Kidney (tissue), 22 donors: ENCODE measurements at places on chromosomes 2 and 18. TPM values are rescaled to one million over a fixed set of nuclear protein-coding genes. Genes with fewer than 3 reads are reported as not detected.

DNA sequence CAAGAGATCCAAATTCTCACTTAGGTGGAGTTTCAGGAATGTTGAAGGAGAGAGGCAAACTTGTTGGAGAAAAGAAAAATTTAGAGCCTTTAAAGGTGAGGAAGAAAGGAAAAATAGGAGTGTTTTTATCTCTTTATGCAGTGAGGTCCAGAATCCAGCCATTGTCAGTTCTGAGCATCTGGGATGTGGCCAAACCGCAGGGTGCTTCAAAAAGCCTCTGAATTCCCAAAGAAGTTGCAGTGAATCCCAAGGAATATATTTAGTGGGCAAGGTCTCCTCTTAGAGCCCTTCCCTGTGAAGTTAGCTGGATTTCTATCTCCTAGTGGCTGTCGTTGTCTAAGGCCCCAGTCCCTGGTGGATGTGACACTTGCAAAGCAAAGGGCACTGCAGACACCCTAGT is 51.2 kb downstream of the MTCL1 start:
- no peaks in the 10 kb centered on the region for H3K36me3 ChIP-seq
- DNase-seq = no peak
- no peak overlapping the region for H3K27ac ChIP-seq
- no peaks in the 10 kb centered on the region for H3K4me1 ChIP-seq
- no peak overlapping the region for H3K4me3 ChIP-seq

DNA sequence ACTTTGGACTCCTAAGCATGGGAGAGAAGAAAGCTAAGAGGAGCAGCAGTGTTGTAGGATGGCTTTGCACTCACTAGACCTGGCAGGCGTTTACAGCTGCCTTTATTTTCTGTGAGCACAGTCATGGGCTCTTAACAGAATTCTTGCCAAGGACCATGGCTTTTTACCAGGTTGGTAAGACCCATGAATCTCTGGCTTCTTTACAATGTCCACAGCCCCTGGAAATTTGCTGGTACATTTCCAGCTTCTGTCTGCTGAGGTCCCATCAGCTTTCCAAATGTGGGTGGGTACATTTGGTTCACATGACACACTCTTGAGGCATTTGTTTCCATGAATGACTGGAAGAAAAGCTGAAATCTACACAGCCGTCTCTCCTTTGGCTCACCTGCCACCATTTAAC is 162.7 kb downstream of the PPP1R1C start:
- no peak overlapping the region for H3K4me3 ChIP-seq
- no peaks in the 10 kb centered on the region for H3K27me3 ChIP-seq
- H3K4me1 ChIP-seq = no peaks in the 10 kb centered on the region
- no peak overlapping the region for H3K27ac ChIP-seq

DNA sequence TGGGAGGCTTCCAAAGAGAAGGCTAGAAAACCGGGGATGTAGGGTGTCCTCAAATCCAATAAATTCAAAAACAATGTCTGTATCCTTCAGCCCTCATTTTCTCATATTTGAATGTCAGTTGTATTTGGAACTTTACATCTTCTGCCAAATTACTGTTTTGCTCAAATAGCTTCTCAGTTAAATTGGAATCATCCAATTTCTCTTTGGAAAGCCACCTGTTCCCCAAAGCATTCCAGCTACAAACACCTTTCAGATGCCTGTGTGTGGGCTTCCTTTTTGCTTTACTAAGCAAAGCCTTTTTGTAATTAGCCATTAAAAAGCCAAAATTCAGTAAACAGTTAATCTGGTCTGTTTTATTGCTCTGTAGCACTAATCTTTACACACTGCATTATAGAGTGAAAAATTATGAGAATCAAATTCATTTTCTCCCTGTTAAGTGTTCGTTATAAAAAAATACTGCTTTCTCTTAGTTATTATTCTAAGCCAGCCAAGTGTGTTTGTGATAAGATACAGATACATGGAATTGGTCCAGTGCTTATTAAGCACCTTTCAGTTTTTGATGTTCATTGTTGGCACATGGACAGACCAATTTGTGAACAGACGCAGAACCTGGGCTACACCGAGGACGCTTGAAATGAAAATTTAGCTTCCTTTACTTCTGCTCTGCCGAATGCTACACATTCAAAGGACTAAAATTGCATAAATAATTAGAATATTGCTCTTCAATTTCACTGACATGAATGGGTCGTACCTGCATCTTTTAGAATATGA is 151.6 kb downstream of the RTN4 start:
- H3K4me3 ChIP-seq = no peak overlapping the region
- peaks cover 3% of the 10 kb centered on the region for H3K4me1 ChIP-seq
- H3K27me3 ChIP-seq = no peaks in the 10 kb centered on the region
- no peak for DNase-seq

- H3K4me1 ChIP-seq = no peaks in the 10 kb centered on the region
- H3K4me3 ChIP-seq = no peak overlapping the region
- H3K27ac ChIP-seq = no peak overlapping the region
- H3K36me3 ChIP-seq = no peaks in the 10 kb centered on the region
- DNase-seq = no peak
- no peaks in the 10 kb centered on the region for H3K27me3 ChIP-seq
These were observed 244.1 kb upstream of the TNP1 start for GRCh38 chr2:217103752-217104545.

DNA sequence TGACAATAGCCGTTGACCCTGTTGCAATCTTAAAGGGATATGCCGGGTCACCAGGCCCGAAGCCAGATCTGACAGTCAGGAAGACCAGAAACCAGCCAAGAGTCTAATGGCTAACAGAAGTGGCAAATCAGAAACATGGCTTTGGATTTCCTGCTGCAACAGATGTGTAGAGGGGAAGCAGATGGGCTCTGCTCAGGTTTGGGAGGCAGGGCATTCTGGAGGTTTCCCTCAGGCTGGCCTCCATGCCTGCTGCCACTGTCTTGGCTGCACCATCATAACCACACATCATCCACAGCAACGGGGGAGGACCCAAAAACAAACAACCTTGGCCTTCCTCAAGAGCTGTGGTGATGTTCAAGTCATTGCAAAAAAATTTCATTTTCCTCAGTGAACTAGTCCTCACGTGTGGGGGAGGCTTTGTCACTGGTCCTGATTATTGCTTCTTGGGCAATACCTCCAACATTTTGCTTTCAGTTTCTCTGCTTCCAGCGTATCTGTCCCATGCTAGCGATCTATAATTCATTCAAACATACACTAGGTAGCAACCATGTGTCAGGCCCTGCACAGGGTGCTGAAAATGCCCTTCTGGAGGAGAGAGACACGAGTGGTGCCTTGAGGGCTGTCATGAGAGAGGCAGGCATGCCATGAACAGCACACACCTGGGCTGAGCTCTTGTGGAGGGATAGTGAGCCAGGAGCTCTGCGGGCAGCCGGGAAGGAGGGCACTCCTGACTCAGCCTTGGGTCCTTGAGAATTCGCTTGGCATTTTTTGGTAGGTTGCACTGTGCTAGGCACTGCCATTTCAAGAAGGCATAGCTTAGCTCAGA is 48.2 kb upstream of the LGALSL start:
- no peaks in the 10 kb centered on the region for H3K27me3 ChIP-seq
- H3K4me1 ChIP-seq = no peaks in the 10 kb centered on the region
- no peak overlapping the region for H3K4me3 ChIP-seq
- no peak for DNase-seq
- no peak overlapping the region for H3K27ac ChIP-seq

DNA sequence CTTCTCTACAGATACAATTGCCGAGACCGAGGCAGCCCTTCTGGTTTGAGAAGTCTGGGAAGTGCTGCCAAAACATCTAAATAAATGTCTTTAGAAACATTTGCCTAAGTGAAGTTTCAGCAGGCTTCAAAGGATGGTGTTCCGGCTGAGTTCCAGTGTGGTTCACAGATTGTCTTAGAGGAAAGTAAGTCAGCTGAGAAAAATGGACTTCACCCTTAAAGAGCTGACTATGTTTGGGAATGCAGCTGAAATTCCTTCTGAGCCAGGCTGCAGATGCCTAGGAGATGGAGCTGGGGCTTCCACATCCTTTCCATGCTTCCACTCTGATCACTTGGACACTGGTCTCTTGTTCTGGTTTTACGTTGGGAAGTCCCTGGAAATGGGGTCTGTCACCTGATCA is 83.6 kb downstream of the FHOD3 start:
- H3K36me3 ChIP-seq = no peaks in the 10 kb centered on the region
- no peak overlapping the region for H3K4me3 ChIP-seq
- no peak for DNase-seq
- H3K27me3 ChIP-seq = no peaks in the 10 kb centered on the region

DNA sequence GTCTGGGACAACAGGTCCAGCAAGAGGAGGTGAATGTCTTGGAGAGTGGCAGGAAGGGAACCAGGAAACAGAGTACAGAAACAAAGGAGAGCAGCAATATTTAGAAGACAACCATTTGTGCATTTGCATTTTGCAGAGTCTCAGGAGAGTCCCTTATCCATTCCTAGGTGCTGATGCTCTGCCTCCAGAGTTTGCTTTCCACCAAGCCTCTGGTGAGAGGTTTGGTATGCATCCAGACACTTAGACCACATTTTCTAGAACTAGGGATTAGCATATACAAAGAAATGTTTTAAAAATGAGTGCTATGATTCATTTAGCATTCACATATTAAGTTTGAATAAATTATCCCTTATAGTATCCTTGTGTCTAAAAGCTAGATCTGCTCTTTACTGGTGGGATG is 18.5 kb upstream of the LRATD1 start:
- no peak for DNase-seq
- H3K4me1 ChIP-seq = no peaks in the 10 kb centered on the region
- no peak overlapping the region for H3K27ac ChIP-seq
- no peaks in the 10 kb centered on the region for H3K36me3 ChIP-seq
- no peaks in the 10 kb centered on the region for H3K27me3 ChIP-seq

- no peaks in the 10 kb centered on the region for H3K4me1 ChIP-seq
- H3K27me3 ChIP-seq = no peaks in the 10 kb centered on the region
- no peak overlapping the region for H3K27ac ChIP-seq
- H3K36me3 ChIP-seq = no peaks in the 10 kb centered on the region
- no peak overlapping the region for H3K4me3 ChIP-seq
These were observed 18.8 kb upstream of the SOS1 start for GRCh38 chr2:39139511-39140237.

- no peak for DNase-seq
- no peak overlapping the region for H3K27ac ChIP-seq
- H3K27me3 ChIP-seq = no peaks in the 10 kb centered on the region
- H3K36me3 ChIP-seq = no peaks in the 10 kb centered on the region
These were observed 180.1 kb downstream of the MGAT5 start for GRCh38 chr2:134433979-134434378.

DNA sequence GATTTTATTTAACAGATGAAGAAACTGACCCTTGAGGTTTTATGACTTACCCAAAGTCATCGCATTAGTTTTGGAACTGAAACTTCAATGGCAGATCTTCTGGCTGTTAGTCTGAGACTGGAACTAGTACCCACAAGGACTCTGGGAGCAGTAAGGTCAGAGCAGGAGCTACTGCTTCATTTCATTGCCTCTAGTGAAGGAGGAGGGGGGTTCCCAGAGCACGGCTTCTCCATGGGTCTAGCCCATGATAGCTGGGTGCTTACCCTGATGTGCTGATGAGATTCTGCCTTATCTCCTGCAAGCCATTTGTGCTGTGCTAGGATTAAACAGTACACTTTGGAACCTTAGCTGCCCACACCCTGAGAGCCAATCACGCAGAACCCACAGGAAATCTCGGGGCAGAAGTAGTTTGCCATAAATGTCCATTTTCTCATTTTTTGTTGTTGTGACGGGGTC is 5.4 kb upstream of the RNASEH1 start:
- DNase-seq = no peak
- H3K36me3 ChIP-seq = no peaks in the 10 kb centered on the region
- no peaks in the 10 kb centered on the region for H3K27me3 ChIP-seq
- no peak overlapping the region for H3K27ac ChIP-seq
- H3K4me1 ChIP-seq = no peaks in the 10 kb centered on the region

DNA sequence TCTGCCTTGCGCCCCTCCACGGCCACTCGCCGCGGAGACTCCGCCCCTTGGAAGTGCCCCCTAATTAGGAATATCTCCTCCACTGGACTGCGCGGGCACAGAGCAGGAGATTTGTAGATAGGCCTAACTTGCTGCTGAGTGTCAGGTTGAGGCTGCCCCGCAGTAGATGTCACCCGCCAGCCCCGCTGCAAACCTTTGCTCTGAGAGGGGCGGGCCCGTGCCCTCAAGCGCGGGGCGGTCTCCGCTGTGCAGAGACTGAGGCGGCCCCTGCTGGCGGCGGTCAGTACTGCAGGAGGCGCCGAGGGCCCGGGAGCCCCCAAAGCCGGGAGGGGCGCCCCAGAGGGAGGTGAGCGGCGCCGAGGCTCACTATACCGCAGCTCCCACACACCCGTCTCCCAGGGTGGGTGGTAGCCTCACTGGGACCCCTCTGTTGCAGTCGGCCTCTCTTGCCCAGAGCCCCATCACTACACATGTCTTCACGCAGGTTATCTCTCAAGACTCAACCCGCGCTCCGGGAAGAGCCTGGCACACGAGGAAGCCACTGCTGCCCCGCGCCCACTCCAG is 2.9 kb upstream of the NEURL3 start:
- DNase-seq = peak; percentile 85
- H3K27ac ChIP-seq = peak overlapping the region; percentile 33
- H3K36me3 ChIP-seq = no peaks in the 10 kb centered on the region
- H3K4me3 ChIP-seq = peak overlapping the region; percentile 61
- no peaks in the 10 kb centered on the region for H3K27me3 ChIP-seq

GRCh38 chr2:173199294-173199693 is 123.6 kb downstream of the MAP3K20 start:
- no peak overlapping the region for H3K4me3 ChIP-seq
- no peak overlapping the region for H3K27ac ChIP-seq
- no peaks in the 10 kb centered on the region for H3K27me3 ChIP-seq
- no peaks in the 10 kb centered on the region for H3K4me1 ChIP-seq
- no peak for DNase-seq
- no peaks in the 10 kb centered on the region for H3K36me3 ChIP-seq

The PAX3 gene
- not detected for total RNA-seq

The ADGRF3 gene
- total RNA-seq = 0.94 TPM

The DCDC2C gene
- not detected for total RNA-seq

The KCNK3 gene
- total RNA-seq = 8.1 TPM

The STPG4 gene
- total RNA-seq = not detected

The EMILIN1 gene
- total RNA-seq = 75.2 TPM
